ENCODE measurements at places on chromosomes 4 and X.

- no peak for DNase-seq
Observed at GRCh38 chrX:78125148-78125547, 14.3 kb downstream of the TAF9B start.

DNA sequence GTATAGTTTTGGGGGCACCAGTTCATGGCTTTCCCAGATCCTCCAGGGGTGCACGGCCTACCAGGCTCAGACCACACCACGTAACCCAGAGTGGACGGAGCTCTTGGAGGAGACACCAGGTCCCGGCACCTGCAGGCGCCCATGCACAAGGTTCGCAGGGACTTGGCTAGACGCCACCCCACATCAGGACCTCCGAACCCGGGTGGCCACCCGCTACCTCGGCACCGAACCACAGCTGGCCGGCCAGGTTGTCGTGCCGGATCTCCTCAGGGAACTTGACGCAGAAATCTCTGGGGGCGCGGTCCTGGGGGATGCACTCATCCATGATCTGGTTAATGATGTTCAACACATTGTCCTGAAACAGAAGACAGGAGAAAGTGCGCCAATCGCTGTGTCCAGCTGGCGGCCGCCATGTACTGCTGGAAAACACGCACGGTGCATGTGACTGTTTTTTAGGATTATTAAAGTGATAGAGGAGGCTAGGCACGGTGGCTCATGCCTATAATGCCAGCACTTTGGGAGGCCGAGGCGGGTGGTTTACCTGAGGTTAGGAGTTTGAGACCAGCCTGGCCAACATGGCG lies 77.1 kb downstream of the ZFYVE28 start:
- no peak for DNase-seq

DNA sequence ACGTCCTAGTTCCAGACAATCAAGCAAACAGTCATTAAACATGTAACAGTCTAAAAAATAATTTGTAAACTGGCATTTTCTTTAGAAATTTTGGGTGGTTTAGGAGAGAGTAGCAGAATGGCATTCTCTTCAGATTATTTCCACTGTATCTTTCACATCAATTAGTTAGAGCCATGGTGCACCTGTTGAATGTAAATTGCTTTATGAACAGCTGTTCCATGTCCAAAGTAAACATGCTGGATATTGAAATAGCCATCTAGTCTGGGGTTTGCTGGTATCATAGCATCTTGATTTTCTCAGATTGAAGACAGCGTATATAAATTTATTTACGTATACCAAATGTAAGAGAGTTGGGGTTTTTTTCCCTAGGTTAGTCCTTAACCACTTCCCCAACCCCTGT lies 143.6 kb downstream of the RCHY1 start:
- no peak for DNase-seq

- no peak for DNase-seq
Observed at GRCh38 chr4:185624259-185624589, 88.9 kb upstream of the PDLIM3 start.

- no peak for DNase-seq
Observed at GRCh38 chr4:2786794-2787229, 6.1 kb upstream of the SH3BP2 start.

DNA sequence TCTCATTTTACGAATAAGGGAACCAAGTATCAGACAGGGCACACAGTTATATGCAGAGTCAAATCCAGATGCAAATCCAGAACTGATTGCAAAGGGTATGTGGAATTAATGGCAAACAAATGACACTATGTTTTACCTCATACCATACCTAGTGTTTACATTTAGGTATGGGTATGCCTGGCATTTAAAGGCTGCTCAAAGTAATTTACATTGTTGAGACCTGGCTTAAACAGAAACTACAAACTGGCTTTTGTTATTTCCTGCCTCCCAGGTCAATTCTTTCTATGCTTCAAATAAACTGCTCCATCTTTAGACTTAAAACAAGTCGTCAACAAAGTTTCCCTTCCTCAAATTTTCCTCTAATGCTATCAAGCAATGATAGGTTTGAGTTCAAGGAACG lies 33.7 kb downstream of the ANKRD17 start:
- no peak for DNase-seq

DNA sequence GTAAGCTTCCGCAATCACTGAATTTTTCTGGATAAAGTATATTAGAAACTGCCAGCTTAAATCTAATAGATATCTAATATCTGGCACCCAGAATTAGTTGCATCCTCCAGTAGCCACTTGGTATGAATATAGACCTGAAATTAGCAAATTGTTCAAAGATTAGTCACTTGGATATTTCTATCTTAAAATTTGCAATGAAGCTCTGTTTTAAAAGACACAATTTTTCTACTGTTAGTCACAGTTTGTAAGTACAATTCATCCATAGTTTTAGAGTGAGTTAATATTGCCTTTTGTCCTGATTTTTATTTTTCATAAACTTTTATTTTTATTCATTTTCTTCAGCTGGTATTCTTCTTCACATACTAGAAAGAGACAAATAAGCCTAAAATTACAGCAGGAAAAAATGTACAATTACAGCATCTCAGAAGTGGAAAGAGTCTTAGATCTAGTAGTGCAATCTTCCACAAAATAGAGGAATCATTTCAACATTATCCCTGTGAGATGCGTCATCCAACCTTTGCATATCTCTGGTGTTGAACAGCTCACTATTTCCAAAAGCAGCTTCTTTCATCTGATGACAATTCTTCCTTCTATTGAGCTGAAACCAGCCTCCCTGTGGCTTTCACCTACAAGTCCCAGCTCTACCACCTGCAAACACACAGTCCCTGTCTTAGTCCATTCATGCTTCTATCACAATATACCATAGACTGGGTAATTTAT lies 190.0 kb upstream of the AR start:
- DNase-seq: no peak

DNA sequence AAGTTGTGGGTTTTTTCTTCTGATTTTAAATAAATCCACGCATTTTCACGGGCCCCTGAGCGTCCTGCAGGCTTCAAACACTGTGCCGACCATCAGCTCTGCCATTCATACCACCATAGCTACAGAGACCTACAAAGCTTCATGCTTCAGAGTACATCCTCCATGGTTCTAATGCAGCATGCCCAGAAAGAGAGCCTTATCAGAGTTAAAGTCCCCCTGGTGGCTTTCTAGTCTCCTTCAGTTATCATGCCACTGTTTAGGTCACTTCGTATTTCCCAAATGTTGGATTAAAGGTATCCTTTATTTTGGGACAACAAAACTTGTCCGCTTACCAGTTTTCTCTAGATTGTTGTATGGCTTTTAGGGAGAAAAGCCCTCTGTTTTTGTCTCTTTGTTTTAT lies 66.7 kb upstream of the VCX2 start:
- no peak for DNase-seq

GRCh38 chr4:183831026-183831446 lies 74.1 kb upstream of the STOX2 start:
- no peak for DNase-seq

GRCh38 chr4:79964020-79964399 lies 109.0 kb downstream of the ANTXR2 start:
- DNase-seq: no peak

- DNase-seq: no peak
Observed at GRCh38 chr4:97911236-97911906, 231.9 kb downstream of the STPG2 start.

GRCh38 chr4:150773729-150774449 lies 191.9 kb downstream of the MAB21L2 start:
- no peak for DNase-seq

DNA sequence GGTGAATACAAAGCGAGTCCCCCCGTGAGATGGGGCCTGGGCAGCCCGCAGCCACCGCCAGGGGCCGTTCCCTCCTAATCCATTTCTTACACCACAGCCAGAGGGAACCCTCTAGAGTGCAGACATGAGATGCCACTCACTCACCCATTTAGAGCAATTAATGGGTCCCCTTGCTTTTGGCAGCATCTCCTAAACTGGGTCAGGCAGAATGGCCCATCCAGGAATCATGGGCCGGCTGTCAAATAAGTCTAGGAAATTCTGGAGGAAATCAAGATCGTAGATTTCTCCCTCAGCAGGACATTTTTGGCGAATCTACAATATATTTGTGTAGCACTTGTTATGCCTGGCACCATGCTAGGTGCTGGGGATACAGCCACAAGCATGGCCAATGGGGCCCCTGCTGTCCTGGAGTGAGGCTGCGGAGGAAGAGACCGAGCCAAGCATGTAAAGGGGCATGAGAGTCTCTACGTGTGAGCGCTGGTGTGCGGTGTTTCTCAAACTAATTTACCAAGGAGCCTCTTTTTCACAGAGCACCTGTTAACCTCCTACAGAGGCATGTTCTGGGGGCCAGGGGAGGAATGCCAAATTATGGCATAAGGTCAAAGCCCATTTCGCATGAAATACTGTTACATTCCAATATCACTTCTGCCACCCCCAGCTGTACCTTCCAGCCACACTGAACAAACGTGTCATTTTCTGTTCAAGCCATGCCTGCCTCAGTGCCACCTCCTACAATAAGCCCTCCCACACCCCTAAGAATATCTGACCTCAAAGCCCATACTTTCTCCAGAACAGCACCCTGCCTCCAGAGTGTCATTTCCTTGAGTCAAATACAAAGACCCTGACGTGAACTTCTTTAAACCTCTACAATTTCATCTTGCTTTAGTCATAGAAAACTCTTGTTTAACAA lies 28.1 kb upstream of the JAKMIP1 start:
- DNase-seq: no peak

DNA sequence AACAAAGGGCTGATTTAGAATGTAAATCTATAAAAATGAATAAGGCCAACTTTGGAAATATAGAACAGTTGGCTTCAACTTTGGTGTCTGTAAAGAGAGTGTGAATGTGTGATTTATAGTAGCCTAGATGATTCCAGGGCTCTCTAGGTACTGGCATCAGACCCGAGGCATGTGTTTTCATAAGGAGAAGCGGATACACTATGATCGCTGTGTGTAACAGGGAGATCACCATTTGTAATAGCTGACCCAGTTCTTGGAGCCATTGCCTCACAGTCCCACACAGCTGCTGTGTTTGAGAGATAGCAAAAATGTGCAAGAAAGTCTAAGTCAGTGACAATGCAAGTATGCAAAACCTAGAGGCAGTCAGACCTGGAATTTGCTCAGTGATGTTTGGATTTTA lies 135.1 kb downstream of the REPS2 start:
- no peak for DNase-seq

- no peak for DNase-seq
Observed at GRCh38 chr4:177802162-177802561, 359.9 kb upstream of the AGA start.

- no peak for DNase-seq
Observed at GRCh38 chr4:79626101-79626500, 218.1 kb upstream of the GK2 start.

- DNase-seq: no peak
Observed at GRCh38 chrX:30982467-30982866, 89.4 kb downstream of the FTHL17 start.

DNA sequence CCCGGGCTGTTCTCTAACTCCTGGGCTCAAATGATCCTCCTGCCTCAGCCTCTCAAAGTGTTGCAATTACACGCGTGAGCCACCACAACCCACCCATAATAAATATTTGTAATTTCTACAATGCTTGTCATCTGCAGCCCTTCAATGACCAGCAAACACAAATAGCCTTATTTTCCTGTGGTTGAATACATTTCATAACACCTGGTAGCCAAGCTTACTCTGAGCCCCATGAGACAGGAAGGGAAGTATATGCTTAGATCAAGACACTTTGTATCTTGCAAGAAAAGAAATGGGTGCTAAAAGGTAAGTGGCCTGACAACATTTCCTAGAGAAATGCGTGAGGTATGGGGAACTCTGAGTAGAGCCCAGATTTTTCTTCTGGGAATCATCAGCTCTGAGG lies 56.9 kb upstream of the PDGFRA start:
- DNase-seq: no peak

- no peak for DNase-seq
Observed at GRCh38 chrX:2145692-2146367, 354.9 kb downstream of the DHRSX start.

- no peak for DNase-seq
Observed at GRCh38 chrX:13937370-13938050, 92.2 kb downstream of the GEMIN8 start.

- no peak for DNase-seq
Observed at GRCh38 chr4:26144526-26145155, 176.2 kb upstream of the RBPJ start.

DNA sequence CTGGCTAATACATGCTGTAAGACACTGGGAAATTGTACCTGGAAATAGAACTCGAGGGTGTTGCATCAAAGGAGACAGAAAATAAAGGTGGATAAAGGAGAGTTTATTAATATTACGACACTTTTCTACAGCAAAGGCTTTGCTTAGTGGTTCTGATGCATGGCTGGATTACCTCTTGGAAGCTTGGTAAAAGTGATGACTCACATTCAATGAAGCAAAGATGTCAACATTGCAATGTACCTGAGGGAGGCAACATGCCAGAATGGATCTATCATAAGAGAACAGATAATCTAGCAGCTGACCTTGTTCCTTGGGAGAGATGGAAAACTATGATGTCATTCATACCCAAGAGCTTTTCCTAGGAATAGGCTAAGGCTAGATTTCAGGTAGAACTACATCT lies 735.1 kb upstream of the DIAPH2 start:
- no peak for DNase-seq

GRCh38 chr4:18571301-18571761 lies 549.8 kb upstream of the LCORL start:
- no peak for DNase-seq

DNA sequence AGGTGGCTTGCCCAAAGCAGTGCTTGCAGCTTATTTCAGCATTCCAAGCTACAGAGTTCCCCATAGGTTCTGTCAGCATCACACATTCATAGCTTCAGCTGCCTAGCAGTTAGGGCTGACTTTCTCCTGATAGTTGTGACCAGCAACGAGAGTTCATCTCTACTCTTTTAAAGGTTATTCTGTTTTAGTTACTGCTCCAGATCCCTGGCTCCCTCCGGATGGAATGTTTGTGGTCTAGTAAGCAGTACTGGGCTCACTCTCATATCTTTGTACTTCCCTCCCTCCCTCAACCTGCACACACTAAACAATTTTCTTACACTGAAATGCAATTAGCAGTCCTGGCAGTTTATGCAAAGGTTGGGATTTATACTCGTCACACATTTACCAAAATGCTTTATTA lies 43.9 kb downstream of the PTTG2 start:
- DNase-seq: no peak

DNA sequence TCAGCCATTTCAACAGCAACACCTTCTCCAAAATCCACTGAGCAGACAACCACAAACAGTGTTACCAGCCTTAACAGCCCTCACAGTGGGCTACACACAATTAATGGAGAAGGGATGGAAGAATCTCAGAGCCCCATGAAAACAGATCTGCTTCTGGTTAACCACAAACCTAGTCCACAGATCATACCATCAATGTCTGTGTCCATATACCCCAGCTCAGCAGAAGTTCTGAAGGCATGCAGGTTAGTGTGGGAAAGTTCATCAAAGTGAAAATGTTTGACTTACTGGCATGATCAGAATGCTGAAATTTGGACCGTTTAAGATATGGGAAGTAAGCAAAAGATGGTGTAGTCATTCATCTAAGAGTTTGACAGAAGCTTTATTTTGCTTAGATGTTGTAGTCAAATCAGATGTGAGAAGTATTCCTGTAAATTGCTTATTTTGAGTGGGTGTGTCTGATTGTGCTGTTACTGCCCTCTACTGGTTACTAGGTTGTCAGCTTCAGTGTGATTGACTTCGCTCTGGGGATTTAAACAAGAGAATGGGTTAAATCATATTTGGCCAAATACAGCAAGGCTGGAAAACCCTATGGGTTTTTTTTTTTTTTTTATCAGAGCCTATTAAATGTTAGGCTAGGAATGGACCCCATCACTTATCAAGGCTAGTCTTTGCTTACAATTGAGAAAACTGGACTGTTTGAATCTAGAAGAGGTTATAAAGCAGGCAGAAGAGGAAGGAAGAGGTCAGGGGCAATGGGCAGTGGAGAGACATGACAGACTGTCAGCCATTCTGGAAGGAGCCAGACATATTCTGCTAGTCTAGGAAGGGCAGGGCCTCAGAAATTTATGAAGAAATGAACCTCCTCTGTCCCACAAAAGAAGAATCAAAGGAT lies 130.3 kb downstream of the DIPK2B start:
- DNase-seq: no peak

Data from D721Med (cell line).